ENCODE measurements at places on chromosomes 3 and 15.

DNA sequence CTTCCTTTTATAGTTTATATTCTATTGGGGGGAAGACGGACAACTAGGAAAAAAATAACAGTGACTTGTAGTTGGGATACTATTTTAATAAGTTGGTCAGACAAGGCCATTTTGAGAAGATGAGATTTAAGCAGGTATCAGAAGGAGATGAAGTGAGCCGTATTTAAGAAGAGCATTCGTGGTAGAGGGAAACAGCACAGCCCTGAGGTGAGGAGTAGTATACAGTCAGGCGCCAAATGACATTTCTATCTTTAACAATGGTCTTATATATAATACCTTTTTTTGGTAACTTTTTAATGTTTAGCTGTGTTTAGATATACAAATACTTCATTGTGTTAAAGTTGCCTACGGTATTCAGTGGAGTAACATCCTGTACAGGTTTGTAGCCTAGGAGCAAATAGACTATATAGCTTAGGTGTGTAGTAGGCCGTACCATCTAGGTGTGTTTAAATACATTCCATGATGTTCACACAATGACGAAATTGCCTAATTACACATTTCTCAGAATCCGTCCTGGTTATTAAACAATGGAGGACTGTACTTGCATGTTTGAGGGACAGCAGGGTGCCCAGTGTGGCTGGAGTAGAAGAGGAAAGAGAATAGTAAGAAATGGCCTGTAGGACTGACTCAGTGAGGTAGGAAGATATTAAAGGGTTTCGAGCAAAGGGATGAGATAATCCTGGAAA is 1.6 kb downstream of the NKTR start:
- DNase-seq, result no peak

GRCh38 chr3:56620371-56620770 is 62.7 kb downstream of the TASOR start:
- no peak for DNase-seq

GRCh38 chr3:70531063-70531657 is 218.7 kb upstream of the MDFIC2 start:
- no peak for DNase-seq

DNA sequence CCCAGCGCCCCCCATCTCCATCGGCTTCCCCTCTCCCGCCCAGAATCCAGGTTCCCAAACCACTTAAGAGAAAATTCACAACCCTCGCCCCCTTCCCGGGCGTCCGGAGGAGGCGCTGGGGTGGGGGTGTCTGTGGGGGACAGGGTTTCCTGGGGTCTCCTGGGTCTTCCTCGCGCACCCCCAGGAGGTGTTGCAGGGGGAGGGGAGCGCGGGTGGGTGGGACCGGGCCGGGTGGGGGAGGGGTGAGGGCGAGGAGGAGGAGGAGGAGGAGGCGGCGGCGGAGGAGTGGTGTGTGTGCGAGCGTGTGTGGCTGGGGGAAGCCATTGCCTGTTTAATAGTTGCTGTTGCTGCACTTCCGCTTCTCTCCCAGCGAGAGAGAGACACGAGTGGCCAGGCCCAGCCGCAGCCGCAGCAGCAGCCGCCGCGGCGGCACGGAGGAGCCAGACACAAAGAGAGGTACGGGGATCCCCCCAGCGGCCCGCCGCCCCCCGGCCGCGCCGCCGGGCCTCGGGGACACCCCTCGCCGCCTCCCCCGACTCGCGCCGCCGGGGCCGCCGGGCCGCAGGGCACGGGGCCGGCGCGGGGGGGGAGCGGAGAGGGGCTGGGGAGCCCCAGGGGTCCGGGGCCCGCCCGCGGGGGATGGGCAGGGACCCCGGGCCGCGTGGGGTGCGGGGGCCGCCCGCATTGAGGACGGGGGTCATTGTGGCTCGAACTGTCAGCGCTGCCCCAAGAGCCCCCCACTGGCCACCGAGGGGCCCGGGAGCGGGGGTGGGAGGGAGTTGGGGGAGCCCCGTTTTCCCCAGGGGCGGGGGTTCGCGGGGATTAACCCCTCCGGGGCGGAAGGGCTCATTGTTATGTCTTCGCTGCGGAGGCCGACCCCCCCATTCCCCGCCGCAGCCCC is at the start of gene UBE2E1:
UBE2E1 (plus strand) TSS at position 323 of the 901 bp plus-strand sequence. CDS start 1,315 bp downstream, outside the sequence.
- DNase-seq, result peak; percentile 89

DNA sequence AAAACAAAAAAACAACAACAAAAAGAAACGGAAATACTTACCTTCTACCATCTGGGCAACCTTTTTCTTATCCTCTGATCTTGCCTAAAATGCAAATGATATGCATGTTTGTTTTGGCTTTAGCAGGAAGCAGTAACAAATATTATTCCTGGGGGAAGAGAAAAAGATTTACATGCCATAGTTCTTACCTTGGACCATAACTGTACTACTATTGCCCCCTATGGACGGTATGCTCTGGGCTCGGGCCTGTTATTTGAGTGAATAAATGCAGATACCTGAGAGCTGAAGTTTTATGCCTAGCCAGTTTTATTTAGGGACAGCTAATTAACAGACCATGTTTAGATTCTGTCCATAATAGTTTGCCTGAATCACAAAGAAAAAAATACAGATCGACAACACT is 12.6 kb upstream of the STARD5 start:
- peak; percentile 53 for DNase-seq
